ENCODE measurements at places on chromosomes 13 and 19.

GRCh38 chr13:27824121-27824520, 31.8 kb downstream of the GSX1 start:
- no peak for DNase-seq

DNA sequence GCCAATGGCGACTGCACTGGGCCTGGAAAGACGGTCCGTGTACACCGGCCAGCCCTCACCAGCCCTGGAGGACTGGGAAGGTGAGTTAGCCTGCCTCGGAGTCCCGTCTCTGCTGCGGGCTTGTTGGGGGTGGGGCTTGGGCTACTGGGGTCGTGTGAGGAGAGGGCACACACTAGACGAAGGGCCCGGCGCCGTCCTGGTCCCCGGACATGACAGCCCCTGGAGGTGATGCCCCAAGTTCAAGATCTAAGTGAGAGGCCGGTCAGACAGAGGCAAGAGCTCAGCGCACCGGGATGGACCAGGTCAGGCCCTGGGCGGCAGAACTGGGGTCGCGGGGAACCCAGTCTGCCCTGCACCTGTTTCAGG, 1.6 kb downstream of the CILP2 start:
- no peak for DNase-seq

DNA sequence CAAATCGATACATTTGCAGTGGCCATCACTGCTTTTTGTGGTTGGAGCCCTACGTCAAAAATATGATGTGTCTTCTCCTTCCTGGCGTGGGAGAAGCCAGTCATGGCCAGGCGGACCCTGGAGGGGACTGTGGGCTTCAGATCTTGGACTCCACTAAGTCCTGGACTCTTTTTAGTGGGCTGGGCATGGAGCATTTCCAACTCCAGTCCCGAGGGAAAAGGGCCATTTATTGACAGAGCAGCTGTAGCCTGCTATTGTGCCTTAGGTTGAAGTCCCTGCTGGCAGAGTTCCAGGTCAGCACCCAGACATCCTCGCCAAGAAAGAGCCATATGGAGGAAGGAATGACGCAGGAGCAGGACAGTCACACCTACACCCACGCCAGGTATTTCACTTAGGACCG, 179.2 kb upstream of the ZNF507 start:
- DNase-seq, result no peak

- no peak for DNase-seq
Observed at GRCh38 chr13:42487221-42487620, 86.7 kb upstream of the TNFSF11 start.

DNA sequence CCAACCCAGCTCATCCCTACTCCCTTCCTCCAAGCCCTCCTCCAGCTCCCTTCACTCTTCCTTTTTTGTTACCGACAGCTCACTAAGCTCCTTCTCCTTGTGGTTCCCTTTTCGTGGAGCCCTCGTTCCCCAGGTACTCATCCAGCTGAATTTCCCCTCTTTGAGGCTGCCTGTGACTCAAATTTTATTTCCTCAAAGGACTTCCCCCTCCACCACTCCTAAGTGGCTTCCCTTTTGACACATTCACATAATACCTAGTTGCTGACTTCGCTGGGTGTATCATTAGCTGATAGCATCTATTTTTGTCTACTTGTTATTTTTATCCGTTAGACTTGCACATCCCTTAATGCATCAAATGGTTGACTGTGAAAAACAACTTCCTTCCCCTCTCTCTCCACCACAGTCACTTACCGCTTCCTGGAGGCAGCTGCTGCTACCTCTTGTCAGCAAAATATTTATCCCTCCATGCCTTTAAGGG, 14.5 kb downstream of the FFAR2 start:
- no peak for DNase-seq

GRCh38 chr13:25213715-25214114, 41.6 kb upstream of the AMER2 start:
- DNase-seq, result no peak

DNA sequence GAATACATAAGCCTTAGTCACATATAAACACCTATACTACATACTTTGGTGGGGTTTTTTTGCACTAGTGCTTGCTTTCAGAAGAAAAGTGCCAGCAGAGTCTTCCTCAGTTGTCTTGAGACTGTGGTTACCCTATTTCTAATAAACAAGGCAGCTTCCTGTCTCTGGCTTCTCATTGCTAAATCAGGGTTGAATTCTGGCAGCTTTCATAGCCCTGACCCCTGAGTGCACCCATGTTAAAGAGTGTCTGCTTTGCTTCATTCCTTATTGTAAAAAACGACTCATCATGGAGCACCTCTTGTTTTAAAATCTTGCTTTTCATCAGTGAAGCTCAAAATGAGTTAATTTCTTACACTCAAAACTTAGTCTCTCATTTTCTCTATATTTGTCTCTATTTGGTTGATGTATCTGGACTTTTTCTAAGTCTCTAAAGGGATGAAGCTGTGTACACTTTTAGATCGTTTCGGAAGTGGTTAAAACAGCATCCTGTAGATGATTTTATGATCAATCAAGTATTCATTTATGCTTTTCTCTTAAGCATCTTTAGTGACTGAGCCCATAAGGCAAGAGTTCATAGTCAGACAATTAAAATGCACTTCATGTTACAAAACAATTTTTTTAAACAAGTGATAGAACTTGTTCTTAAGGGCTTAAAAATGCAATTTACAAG, 72.1 kb downstream of the KLF12 start:
- no peak for DNase-seq

GRCh38 chr19:44356383-44357111, at the start of gene ZNF112:
ZNF112 (minus strand) TSS chr19:44356680; CDS start chr19:44340539, 16,141 bp downstream.
- DNase-seq, result peak; percentile 86

DNA sequence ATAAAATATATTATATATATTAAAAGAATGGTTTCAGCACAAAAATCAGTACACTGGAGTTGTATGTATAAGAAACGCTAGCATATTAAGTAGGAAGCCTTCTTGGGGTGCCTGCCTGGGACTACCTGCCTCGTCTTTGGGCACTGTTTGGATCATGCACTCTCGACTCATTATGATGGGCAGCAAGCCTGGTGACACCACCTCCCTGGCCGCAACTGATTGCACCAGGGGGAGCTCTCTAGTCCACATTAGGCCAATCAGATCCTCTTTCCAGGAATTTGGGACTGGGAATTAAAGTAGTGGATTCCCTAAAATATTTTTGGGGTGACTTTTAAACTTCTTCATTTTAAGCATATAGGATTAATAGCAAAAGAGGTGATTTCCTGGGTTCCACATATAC, 56.0 kb upstream of the RGCC start:
- no peak for DNase-seq

DNA sequence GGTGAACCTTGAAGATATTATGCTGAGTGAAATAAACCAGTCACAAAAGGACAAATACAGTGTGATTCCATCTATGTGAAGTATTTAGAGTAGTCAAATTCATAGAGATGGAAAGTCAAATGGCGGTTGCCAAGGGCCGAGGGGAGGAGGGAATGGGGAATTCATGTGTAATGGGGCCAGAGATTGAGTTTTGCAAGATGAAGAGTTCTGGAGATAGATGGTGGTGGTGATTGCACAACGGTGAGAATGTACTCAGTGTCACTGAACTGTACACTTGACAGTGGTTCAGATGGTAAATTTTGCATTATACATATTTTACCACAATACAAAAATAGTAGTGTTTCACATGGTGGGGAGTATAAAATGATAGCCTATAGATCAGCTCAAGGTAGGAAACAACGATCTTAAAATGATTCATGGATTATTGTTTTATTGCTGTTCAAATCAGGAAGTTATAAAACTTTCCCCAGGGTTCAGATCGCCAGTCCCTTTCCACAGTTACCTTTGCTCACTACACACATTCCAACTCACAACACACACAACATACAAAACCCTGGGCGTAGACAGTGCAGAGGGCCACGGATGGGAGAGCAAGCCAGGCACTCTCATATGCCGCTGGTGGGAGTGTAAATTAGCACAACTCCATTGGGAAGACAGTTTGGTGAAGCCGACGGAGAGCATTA, 219.9 kb downstream of the ZIC5 start:
- no peak for DNase-seq

GRCh38 chr13:88395804-88396203, 724.6 kb downstream of the SLITRK5 start:
- no peak for DNase-seq

GRCh38 chr19:18049385-18049784, 37.3 kb downstream of the IL12RB1 start:
- peak; percentile 90 for DNase-seq

DNA sequence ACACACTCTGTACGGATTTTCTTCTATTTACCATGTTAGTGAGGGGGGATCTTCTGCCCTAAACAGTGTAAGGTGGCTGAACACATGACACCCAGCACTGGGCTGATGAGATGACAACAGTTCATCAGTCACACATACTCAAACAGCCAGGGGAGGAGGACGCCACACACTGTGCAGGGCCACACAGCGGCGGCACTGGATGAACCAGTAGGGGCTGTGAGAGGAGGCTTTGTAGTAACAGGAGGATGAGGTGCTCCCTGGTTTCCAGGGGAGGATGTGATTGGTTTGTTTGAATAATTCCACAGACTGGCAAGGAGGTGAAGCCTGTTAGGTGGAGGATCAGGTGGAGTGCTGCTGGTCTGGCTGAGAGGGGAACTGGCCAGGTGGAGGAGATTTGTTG, 16.3 kb upstream of the GTF3A start:
- no peak for DNase-seq

GRCh38 chr19:57803265-57803593, 11.5 kb downstream of the ZNF552 start:
- no peak for DNase-seq

DNA sequence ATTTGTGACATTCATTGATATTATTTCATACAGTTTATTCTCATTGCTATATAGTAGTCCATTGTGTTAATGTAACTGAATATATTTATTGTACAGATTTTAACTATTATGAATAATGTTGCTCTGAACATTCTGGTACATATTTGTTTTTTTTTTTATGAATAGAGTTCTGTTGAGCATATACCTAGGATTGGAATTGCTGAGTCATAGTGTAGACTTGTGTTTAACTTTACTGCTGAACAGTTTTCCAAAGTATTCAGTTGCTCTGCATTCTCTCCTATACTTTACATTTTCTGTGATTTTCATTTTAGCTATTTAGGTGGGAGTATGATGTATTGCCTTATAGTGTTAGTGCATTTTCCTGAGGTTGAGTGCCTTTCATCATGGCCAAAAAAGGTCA, 97.5 kb downstream of the MAB21L1 start:
- DNase-seq, result no peak

- peak; percentile 72 for DNase-seq
Observed at GRCh38 chr13:32409561-32410421, 18.1 kb downstream of the N4BP2L1 start.

GRCh38 chr13:46620029-46620428, 67.1 kb downstream of the LRCH1 start:
- no peak for DNase-seq

DNA sequence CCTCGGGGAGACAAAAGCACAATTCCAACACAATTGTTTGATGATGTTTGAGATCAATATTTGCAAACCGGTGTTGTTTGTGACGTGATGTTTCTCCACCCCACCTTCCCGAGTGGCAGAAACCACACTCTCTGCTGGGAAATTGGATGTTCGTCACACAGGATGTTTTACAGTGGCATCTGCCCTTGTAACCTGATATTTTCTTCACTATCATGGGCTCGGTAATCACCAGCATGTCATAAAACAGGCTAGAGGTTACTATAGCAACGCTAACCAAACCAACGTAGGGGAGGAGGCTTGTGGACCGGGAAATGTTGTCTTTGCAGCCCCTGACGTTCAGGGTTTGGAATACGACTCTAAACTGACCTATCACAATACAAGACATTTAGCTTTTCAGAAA, 454.5 kb downstream of the IRS2 start:
- no peak for DNase-seq

DNA sequence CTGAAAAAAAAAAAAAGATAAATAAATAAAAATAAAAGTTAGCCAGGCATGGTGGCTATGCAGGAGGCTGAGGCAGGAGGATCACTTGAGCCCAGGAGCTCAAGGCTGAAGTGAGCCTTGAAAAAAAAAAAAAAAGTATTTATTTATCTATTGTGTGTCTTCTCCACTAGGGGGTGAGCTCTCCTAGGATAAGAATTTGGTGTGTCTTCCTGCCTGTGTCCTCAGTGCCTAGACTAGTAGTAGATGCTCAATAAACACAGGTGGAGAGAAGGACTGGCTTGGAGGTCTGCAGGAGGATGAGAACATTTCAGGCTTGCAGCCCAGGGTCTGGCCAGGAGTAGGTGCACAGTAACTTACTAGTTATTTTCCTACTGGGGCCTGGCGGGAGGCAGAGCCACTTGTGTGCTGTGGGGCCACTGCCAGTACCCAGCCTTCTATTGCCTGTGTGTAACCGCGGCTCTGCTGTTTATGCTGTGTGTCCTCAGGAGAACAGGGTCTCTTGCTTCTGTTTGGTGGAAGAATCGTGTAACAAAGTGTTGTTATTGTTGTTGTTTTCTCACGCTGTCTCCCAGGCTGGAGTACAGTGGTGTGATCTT, 5.4 kb downstream of the LMTK3 start:
- peak; percentile 59 for DNase-seq

DNA sequence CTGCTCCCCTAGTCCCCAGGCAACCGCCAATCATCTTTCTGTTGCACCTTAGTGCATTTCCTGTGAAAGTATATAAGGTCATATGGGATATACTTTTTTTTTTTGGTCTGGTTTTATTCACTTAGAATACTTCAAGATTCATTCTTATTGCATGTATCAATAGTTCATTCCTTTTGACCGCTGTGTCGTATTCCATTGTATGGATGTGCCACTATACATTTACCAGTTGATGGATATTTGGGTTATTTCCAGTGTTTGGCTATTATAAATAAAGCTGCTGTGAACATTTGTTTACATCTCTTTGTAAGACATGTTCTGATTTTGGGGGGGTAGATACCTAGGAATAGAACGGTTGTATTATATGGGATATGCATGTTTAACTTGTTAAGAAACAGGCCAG, 9.9 kb upstream of the UBA2 start:
- DNase-seq, result no peak

- no peak for DNase-seq
Observed at GRCh38 chr19:35039881-35040825, 1.4 kb upstream of the HPN start.

DNA sequence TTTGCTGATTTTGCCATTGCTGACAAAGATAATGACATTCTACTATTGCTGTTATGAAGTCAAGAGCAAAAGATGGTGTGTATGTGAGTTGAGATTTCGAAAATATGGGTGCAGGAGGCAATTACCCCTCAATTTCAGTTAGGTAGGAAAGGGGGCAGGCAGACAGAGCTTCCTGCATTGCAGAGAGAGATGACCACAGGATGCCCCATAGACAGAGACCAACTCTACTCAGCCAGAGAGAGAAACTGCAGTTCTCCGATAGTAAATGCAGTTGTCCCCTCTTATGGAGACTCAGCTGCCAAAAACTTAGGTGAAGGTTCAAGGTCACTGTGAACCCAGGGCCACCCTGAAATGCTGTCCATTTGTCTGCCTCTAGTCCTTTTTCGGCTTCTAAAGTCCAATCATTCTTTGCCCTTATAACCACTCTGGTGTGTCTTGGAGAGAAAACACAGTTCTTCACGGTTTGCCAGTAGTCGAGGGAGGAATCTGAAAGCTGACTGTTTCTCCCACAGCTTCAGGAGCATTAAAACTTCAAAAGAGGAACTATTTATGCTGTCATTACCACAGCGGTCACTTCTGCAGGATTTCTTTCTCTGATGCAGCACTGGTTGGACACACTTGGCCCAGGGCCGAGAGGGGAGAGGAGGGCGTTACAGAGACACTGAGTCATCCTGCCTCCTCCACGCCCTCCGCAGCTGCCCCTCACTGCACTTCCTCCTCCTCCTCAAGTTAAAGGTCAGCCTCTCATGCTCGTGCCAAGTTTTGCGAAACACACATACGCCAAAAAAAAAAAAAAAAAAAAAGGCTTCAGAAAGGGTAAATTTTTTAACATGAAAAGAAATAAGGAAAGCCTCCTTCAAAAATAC, 264.3 kb downstream of the FOXO1 start:
- DNase-seq, result peak; percentile 98

- DNase-seq, result no peak
Observed at GRCh38 chr13:65508745-65509144, 1721.4 kb downstream of the PCDH9 start.
